ENCODE measurements at places on chromosomes 7 and 10.

GRCh38 chr10:120365872-120366271, 91.2 kb upstream of the PLPP4 start:
- no peak for DNase-seq

GRCh38 chr10:60944058-60944909, at the start of gene RHOBTB1:
Gene RHOBTB1, minus strand, starts transcription at chr10:60944185. Its CDS starts 32,643 bp downstream, at chr10:60911542.
- peak; percentile 58 for DNase-seq

DNA sequence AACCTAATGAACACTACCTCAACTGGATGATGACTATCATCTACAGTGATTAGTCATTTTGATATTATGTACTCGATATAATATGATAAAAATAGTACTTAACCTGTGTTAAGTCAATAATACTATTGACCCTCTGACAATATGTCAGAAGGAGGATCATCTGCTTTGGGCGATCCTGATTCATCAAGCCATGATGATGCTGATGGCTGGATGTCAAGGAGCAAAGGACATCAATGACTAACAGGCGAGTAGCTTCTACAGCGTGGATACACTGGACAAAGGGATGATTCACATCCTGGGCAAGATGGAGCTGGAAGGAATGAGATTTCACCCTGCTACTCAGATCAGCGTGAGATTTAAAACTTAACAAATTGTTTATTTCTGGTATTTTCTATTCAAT, 94.4 kb upstream of the SKAP2 start:
- DNase-seq: no peak

DNA sequence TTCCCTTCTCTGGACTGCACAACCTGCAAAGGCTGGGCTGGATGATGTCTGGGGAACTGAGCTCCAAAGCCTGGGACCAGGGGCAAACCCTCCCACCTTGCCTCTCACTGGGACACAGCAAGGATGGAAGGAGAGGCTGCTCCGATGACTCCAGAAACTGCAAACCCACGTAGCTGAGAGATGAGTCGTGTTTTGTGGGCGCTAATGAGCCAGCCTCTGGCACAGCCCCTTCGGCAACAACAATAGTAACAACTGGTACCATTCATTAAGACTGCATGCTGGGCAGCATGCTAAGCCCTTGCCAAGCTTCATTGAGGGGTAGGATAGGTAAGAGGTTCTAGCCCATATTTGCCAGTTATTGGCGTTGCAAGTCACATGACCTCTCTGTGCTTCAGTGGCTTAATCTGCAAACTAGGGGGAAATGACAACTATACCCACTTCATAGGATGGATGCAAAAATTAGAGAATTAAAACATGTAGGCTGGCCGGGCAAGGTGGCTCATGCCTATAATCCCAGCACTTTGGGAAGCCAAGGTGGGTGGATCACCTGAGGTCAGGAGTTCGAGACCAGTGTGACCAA, 145.9 kb downstream of the SH3PXD2A start:
- no peak for DNase-seq

DNA sequence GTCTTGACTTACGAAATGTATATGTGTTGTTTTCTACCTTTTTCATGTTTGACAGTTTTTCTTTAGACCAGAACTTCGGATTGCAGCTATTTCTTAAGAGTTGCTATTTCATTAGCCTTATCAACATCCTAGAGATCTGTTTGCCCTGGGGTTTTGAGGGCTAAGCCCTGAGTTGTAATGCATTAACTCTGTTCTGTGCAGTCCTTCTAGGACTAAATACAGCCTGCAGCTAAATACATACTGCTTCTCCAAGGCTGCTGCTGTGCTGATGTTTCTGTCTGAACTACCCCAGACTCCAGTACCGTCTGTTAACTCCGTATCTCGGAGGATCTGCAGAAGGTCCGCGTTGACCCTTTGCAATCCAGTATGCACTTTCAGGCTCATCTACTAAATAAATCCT, 26.5 kb downstream of the KIAA1217 start:
- DNase-seq: no peak

DNA sequence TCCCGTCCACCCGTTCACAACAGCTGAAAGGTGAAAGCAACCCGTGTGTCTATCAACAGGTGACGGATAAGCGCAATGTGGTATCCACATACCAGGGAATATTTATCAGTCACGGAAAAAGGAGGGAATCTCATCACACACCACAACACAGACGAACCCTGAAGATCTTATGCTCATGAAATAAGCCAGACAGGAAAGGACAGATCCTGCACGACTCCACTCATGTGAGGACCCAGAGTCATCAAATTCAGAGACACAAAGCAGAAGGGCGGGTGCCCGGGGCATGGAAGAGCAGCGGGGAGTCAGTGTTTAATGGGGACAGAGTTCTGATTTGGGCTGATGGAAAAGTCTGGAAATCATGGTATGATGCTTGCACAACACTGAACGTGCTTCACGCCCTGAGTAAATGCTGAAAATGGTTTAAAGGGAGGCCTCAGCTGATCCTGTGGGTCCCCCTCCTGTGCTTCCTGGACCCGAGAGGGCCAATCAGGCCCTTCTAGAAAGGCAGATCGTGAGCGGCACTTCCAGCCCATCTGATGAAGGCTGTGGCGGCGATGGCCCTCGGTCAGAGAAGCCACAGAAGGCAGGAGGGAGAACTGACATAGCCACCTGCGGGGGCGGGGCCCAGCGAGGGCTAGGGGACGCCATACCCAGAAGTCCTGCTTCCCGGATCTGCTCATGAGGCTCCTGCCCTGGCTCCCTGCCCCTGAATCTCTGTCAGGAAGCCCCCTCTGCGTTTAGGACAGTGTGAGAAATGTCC, 19.1 kb downstream of the WDR86 start:
- no peak for DNase-seq

DNA sequence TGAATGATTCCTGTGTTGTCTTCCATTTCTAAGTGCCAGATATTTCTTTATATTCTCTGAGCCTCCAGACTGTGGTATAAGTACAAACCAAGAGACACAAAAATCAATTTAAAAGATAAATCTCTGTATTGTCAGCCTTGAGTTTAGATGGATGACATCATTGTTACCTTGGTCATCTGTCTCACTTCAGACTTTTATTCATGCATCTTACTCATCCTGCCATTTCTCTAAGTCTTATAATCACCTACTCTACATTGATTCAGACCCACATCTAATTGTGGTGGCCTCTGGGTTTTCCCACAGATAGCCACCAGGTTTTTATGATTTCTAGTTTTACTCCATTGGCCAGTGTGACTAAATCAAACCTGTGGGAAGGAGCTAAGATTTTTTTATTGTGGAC, 26.8 kb upstream of the HDAC9 start:
- no peak for DNase-seq

DNA sequence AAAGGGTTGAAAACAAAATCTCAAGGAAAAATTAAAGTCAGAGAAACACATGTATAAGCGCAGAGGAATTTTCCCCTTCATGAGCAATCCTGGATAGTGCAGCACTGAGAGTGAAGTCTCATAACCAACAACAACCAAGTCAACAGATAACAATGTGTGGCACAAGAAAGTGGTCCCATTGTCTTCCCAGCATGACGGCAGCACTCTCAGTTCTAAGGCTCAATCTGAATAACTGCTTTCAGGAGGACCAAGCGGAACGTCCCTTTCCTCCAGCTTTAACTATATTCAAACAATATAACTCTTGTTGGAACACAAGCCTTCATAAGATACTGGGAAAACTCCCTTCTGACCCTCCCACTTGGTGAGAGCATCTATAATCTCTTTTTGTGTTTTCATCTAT, 137.9 kb downstream of the RAPGEF5 start:
- DNase-seq: no peak

- no peak for DNase-seq
Measured at GRCh38 chr7:43904533-43905208, 1.7 kb downstream of the URGCP start.

DNA sequence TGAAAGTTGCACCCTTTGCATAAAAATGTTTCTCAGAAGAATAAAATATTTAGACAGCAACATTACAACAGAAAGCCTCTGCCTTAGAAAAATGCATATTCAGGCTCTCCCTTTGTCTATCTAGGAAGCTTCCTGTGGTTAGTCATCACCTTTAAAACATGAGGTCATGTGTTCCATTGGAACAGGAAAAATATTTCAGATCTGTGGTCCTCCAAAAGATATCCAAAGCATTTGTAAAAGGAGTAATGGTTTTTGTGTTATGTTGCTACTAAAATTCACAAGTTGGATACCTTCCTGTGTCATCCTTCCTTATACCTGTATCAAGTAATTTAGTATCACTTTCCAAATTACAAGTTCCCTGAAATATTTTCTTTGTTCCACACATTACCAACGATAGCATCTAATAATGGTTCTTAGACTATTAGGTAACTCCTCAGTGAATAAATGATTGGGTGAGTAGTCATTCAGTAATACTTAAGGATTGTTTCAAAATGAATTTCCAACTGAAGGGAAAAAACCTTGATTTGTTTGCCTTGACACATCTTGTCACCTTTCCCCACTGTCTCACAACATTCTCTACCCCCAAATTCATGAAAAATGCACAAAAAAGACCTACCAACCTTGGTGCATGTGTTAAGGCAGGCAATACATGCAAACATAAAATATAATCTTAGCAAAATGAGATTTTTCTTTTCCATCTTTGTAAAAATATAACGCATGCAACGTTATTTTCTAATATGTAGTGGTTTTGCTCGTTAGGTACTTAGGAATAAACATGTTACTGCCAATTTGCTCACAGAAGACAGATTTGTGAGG, 19.7 kb upstream of the RHOBTB1 start:
- DNase-seq: no peak

- DNase-seq: no peak
Measured at GRCh38 chr10:122688293-122688989, 11.2 kb downstream of the C10orf120 start.

Data from liver (tissue), 10 donors.